IPS DF 6.9 (cell line): ENCODE measurements at places on chromosomes 11 and 22.

DNA sequence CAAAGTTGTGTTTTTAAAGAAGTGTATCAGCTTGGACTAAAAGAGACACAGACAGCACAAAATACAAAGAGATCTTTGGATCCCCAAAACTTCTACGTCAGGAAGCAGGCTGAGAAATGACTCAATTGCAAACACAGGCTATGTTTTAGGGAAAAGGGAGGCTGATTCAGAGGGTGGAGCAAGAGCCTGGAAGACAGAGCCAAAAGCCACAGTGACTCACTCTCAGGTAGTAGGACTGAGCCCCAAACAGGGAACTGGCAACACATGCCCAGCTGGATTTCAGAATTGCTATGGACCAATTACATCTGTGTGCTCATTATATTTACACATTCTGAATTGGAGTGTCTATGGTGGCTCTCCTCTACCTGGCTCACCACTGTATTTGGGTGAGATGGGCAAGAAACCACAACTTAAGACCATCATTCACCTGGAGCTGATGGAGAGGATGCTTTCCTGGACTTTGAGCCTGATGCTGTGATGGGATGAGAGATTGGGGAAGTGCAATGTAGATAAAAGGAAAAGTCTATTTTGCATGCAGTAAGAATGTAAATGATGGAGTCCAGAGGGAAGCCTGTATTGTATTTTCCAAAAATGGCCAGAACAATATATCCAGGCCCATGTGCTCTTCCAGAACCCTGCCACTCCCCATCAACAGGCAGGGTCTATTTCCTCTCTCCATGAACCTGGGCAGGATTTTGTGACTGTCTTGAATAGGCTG, 20.8 kb upstream of the LINC01488 start:
- no peak overlapping the region for H3K27ac ChIP-seq
- no peaks in the 10 kb centered on the region for H3K36me3 ChIP-seq
- no peaks in the 10 kb centered on the region for H3K27me3 ChIP-seq
- DNase-seq = no peak
- peaks cover 1% of the 10 kb centered on the region; the same call in 1 of the 2 replicates for H3K4me1 ChIP-seq
- H3K4me3 ChIP-seq = no peak overlapping the region

GRCh38 chr11:28636566-28636965, 528.4 kb downstream of the METTL15 start:
- DNase-seq = no peak
- H3K4me3 ChIP-seq = no peak overlapping the region
- no peaks in the 10 kb centered on the region for H3K27me3 ChIP-seq
- H3K36me3 ChIP-seq = no peaks in the 10 kb centered on the region
- H3K4me1 ChIP-seq = no peaks in the 10 kb centered on the region

- H3K27ac ChIP-seq = no peak overlapping the region
- H3K4me1 ChIP-seq = peaks cover 4% of the 10 kb centered on the region
- no peaks in the 10 kb centered on the region for H3K27me3 ChIP-seq
- H3K36me3 ChIP-seq = peaks cover 23% of the 10 kb centered on the region
- no peak for DNase-seq
These were observed 2.2 kb downstream of the TMEM132A start for GRCh38 chr11:60926500-60926899.

DNA sequence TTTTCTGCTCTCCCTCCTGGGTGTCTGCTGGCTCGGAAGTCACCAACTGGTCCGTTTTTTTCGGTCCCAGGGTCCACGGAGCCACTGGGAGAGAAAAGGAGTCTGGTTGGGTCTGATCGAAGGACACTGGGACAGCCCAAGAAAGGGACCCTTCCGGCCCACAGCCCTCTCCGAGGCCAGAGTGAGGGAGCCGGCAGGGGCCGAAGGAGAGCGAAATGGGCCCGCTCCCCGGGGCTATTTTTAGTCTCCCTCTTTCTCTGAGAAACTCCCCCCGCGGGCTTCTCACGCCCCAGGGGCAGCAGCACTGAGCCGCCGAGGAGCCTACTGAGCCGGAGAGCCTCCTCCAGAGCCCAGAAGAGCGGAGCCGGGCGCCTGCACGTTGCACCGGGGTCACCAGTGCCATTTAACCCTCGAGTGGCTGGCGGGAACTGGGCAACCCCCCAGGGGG, 1.9 kb downstream of the ESAM start:
- H3K4me3 ChIP-seq = no peak overlapping the region
- no peak overlapping the region for H3K27ac ChIP-seq
- peaks cover 11% of the 10 kb centered on the region for H3K4me1 ChIP-seq
- no peak for DNase-seq
- no peaks in the 10 kb centered on the region for H3K36me3 ChIP-seq

- H3K27ac ChIP-seq = no peak overlapping the region
- peaks cover 29% of the 10 kb centered on the region for H3K27me3 ChIP-seq
- no peak for DNase-seq
- H3K36me3 ChIP-seq = no peaks in the 10 kb centered on the region
- peaks cover 12% of the 10 kb centered on the region for H3K4me1 ChIP-seq
These were observed 2.5 kb upstream of the KLHL35 start for GRCh38 chr11:75435571-75435925.

DNA sequence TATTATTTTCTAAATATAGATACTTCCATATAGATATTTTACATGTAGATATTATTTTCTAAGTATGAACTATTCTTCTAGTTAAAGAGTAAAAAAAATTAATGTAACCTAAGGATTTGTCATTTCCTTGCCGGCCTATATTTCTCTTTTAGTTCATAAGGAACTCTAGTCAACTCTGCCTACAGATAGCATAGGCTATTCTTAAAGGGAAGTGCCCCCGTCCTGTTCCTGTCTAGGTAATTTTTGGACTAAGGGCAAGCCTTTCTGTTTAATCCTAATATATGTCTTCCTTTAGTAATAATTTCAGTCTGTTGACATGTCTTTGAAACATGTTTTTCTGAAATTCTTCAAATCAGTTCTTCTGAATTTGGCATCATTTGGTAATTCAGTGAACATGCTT, 161.9 kb downstream of the C11orf91 start:
- no peak for DNase-seq
- no peaks in the 10 kb centered on the region for H3K4me1 ChIP-seq
- H3K4me3 ChIP-seq = no peak overlapping the region
- no peak overlapping the region for H3K27ac ChIP-seq

GRCh38 chr11:46876471-46876870, 30.4 kb upstream of the CKAP5 start:
- H3K27ac ChIP-seq = no peak overlapping the region
- no peaks in the 10 kb centered on the region for H3K27me3 ChIP-seq
- no peak for DNase-seq
- H3K4me1 ChIP-seq = no peaks in the 10 kb centered on the region
- H3K4me3 ChIP-seq = no peak overlapping the region

- no peaks in the 10 kb centered on the region for H3K27me3 ChIP-seq
- H3K27ac ChIP-seq = no peak overlapping the region
- no peaks in the 10 kb centered on the region for H3K36me3 ChIP-seq
- H3K4me3 ChIP-seq = no peak overlapping the region
- no peak for DNase-seq
- H3K4me1 ChIP-seq = no peaks in the 10 kb centered on the region
These were observed 25.0 kb upstream of the SLC5A1 start for GRCh38 chr22:32018056-32018455.

DNA sequence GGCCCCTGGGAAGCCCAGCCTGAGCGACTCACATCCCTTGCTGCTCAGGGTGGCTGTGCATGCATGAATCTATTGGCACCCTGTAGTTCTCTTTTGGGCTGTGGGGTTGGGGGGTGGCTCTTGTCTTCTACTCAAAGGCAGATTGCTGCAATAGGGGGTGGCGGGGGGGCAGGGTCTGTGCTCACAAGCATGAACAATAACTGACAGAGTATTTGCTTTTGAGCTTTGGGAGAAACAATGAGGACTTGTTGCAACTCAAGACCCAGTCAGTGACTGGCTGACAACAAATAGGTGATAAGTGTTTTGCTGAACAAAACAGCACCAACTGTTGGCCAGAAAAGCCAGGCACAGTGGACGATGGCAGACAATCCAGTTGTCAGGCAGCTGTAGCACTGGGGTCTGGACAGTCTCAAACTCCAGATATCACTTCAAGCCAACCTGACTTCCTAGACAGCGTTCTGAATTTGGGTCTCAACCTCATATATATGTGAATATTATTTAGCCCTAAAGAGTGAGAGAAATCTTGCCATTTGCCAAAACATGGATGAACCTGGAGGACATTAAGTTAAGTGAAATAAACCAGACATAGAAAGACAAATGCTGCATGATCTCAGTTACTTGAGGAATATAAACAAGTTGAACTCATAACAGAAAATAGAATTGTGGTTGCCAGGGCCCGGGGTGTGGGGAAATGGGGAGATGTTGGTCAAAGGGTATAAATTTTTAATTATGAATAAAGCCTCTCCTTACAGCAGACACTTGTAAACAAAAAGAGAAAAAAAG, 61.7 kb downstream of the ME3 start:
- no peaks in the 10 kb centered on the region for H3K36me3 ChIP-seq
- no peak overlapping the region for H3K4me3 ChIP-seq
- H3K27me3 ChIP-seq = no peaks in the 10 kb centered on the region
- H3K27ac ChIP-seq = no peak overlapping the region
- H3K4me1 ChIP-seq = no peaks in the 10 kb centered on the region

DNA sequence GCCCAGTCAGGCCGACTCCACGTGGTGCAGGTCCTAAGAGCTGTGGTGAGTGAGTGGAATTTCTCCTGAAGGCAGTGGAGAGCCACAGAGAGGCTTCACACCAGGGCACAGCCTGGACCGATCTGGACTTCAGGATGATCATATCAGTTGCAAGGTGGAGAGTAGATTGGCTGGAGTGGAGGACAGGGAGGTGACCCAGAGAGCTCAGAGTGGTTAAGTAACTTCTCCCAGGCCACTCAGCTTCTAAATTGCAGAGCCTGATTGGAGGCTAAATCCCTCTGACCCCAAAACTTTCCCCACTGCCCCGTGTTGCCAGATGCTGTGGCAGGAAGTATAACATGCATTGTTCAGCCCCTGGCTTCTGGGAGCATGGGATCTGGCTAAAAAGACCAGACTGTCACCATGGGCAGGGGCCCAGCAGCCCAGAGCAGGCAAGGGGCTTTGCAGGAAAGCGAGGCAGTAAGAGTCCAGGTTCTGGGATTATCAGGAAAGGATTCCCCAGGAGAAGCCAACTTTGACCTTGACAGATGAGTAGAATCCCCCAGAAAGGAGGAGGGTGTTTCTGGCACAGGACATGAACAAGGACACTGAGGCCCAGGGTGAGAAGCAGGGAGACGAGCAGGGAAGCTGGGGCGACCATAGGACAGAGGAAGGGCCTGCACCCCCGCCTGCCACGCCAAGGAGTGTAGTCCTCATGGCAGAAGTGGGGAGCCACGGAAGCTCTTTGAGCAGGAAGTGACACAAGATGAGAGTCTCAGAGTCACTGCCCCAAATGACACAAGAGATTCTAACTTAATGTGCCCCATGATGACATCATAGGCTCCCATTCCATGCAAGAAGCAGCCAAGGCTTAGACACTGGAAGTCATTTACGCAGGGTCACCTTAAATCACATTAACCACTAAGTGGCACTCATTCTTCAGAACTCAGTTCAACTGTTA, 4.8 kb downstream of the SLC35C1 start:
- H3K4me1 ChIP-seq = peaks cover 6% of the 10 kb centered on the region
- no peaks in the 10 kb centered on the region for H3K27me3 ChIP-seq

DNA sequence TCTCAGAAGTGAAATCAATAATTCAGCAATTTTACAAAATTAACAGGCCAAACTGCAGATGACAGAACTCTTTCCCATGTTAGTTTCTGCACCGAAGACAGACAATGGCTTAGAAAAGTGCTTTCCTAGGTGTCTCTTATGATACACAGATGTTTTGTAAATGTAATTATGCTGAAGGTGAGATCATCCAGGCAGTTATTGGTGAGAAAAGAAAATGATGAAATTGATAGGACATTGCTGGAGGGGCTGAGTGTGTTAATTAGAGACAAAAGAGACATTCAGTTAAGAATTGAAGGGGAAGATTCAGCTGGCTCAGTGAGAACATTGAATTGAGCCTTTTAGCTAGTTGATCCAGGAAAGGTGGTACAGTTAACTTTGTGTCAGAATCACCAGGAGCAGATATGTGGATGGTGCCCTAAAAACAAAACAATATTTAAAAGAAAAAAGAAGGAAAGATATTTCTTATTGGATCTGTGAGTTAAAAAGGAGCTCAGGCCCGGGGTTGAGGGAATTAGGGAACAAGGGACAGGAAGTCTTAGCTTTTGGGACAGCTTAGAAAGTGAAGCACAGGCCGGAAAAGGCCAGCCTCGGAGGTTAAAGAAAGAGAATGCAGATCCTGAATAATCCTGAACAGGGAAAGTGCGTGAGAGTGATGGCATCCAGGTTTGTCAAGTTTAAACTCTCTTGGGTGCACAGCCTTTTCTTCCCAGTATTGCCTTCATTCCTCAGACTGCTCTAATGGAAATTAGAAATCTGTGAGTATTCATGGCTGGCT, 16.9 kb downstream of the ARHGAP42 start:
- no peaks in the 10 kb centered on the region for H3K27me3 ChIP-seq
- H3K27ac ChIP-seq = no peak overlapping the region
- no peaks in the 10 kb centered on the region for H3K4me1 ChIP-seq
- no peak for DNase-seq

GRCh38 chr11:28245131-28245530, 136.9 kb downstream of the METTL15 start:
- H3K27me3 ChIP-seq = no peaks in the 10 kb centered on the region
- H3K4me3 ChIP-seq = no peak overlapping the region
- H3K36me3 ChIP-seq = no peaks in the 10 kb centered on the region
- H3K4me1 ChIP-seq = no peaks in the 10 kb centered on the region
- no peak overlapping the region for H3K27ac ChIP-seq

DNA sequence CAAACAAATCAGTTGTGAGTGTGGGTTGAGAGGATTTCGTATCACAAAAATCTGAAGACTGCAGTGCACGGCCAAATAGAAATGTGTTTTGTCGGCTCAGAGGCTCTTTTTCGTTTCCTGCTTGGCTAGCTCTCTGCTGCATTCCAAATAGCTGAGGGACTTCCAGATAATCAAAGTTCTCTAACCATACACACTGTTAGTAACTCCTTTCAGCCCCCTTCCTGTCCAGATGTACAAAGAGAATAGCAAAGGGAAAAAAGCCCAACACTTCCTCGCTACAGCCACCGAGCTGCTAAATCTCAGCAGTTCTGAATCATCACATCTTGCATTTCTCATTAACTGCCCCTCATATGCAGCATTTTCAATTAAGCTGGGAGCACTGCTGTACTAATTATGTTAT, 203.1 kb downstream of the TENM4 start:
- H3K4me3 ChIP-seq = no peak overlapping the region
- no peaks in the 10 kb centered on the region for H3K36me3 ChIP-seq
- H3K4me1 ChIP-seq = no peaks in the 10 kb centered on the region
- H3K27me3 ChIP-seq = no peaks in the 10 kb centered on the region
- DNase-seq = no peak
- H3K27ac ChIP-seq = no peak overlapping the region
